GM12891 (cell line): ENCODE measurements at places on chromosomes 12 and 14.
A peak's percentile ranks its signal among the peaks of the same experiment; 100 is the strongest.

DNA sequence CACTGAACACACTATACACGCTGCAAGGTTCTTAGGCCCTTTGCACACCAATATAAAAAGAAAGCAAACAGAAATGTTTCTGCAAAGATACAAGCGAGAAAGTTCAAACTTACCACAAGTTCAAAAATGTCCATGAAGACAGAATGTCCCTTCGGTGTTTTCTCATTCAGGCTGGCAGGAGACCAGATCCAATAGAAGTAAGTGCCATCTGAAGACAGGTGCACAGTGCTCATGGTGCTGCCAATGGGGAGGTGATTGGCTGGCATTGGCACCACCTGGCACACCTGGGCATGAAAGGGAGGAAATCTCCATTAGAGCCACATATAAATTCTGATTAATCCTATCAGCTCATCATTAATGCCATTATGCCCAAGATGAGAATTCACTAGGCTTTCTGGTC, 76.3 kb downstream of the HECTD4 start:
- no peak for DNase-seq

DNA sequence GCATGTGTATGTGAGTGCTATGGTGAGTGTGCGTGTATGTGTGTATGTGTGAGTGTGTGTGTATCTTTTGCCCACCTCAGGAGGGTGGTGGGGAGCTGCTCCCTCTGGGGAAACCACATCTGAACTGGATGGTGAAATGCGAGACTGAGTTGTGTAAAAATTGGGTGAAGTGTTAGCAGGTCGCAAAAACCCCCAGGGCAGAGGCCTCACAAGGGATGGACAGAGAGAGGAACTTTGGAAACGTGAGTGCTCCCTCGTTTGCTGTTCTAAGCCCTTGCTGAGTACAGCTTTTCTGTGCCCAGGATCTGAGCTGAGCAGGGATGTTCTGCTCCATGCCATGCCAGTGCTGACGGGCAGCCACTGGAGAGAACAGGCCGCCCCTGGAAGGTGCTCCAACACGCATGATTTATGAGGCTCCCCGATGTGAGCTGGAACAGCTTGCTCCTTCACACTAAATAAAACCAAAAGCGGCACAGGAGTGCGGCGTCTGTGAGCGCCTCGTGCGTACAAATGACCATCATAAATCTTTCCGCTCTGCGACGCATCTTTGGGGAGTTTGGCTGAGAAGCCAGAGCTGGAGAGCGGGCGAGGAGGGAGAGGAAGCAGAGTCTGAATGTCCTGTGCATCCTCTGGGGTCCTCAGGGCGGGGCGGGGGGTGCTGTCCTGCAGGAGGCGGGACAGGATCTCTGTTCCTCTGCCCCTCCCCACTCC, 14.1 kb upstream of the GALNT9 start:
- DNase-seq = no peak

- DNase-seq = no peak
Observed at GRCh38 chr12:120677765-120678473, 9.0 kb upstream of the MLEC start.

DNA sequence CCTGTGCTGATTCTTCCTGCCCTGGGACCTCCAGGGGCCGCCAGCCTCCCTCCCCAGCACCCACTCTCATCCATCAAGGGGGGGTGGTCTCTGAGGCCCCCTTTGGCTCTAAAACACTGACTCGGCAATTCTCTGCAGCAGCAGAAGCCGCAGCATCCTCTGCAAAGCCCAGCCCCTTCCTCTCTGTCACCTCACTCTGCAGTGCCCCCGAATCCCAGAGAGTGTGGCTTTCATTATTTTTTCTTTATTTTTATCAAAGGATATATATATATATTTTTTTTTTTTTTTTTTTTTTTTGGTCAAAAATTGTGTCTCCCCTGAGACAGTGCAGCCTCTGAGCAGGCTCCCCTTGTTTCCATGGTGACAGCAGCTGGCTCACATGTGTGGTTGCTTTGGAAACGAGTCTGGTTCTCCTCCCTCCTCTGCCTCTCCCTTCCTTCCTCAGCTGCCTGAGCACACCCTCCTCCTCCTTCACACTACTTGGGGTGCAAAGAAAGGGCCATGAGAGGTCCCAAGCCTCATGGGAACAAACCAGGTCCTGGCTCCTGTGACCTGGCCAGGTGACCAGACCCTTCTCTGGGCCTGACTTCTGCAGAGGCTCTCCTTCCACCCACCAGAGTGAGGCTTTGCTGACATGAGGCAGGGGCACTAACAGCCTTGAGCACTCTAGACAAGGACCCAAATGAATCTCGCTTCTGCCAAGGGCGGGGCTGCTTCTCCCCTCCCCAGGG, 100.5 kb downstream of the LRRC74A start:
- peak; percentile 73 for DNase-seq

- DNase-seq = no peak
Observed at GRCh38 chr14:74979442-74980397, 23.0 kb upstream of the EIF2B2 start.

- DNase-seq = no peak
Observed at GRCh38 chr14:24941719-24942118, 108.2 kb downstream of the STXBP6 start.
